ENCODE measurements at places on chromosomes 16 and 17.
A peak's percentile ranks its signal among the peaks of the same experiment; 100 is the strongest.

- DNase-seq: no peak
Observed at GRCh38 chr17:64459284-64459747, 10.4 kb downstream of the MILR1 start.

DNA sequence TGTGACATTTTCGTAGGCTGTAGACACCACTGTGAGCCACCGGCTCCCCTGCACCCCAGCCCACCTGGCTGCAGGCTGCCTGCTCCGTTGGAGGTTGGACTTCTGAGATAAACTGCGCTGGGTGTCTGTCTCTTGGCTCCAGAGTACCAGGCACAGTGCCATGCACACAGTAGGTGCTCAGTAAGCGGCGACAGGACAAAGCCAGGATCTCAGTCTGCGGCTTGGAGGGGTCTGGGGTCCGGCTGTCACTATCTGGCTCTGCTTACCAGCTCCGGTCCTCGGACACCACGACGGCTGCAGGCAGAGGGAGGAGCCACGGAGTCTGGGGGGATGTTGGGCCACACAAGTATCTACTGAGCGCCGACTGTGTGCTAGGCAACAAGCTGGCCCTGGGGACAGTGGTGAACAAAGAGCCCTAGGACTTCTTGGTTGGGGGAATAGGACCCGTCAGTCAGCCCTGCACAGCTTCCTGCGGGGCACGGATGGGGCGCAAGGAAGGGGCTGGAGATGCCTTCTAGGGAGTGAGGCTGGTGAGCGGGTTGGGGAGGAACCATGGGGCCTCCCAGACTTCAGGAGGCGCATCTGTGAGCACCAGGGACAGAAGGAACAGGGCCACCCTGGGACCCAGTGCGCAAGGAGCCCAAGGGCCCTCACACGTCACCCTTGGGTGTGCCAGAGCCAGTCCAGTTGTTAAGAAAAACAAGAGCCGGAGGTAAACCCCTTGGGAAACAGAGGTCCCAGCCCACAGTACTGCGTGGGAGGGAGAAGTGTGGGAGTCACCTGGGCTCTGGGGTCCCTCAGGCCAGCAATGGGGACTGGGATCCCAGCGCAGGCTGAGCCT is 17.3 kb downstream of the JPH3 start:
- no peak for DNase-seq

- no peak for DNase-seq
Observed at GRCh38 chr17:28325211-28325610, 6.2 kb downstream of the TMEM97 start.

DNA sequence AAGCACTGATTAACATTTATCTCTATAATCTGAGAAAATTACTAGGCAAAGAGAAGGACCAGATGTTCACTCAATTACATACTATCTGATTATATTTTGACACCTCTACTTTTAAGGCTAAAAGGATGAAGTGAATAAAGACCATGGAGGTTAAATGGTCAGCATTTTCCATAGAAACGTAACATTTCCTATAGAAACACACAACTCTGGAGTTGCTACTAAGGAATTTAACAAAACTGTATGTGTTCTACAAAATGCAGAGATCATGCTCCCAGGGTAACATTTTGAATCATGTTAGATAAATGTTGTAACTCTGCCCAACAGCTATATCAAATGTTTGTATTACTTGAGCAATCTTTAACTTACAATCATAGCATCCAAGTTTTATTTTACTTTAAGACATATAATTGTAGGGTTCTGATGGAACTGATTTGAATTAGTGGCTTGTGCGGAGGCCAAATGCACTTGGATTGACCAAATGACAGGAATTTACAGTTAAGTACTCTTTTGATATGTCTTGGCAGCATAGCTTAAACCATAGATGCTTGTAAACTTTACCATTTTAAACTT is 97.7 kb downstream of the RPGRIP1L start:
- no peak for DNase-seq

DNA sequence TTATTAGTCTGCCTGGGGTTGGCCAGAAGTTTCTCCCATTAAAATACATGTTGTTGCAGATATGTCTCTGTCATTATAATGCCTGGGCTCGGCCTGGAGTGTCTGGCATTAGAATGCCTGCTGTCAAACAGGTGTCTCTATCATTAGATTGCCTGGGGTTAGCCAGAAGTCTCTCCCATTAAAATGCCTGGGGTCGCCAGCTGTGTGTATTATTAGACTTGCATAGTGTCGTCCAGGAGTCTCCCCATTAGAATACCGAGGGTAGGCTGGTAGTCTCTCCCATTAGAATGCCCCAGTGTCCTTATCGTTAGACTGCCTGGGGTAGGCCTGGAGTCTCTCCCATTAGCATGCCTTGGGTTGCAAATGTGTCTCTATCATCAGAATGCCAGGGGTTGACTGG is 2270.8 kb downstream of the TP53TG3F start:
- no peak for DNase-seq

DNA sequence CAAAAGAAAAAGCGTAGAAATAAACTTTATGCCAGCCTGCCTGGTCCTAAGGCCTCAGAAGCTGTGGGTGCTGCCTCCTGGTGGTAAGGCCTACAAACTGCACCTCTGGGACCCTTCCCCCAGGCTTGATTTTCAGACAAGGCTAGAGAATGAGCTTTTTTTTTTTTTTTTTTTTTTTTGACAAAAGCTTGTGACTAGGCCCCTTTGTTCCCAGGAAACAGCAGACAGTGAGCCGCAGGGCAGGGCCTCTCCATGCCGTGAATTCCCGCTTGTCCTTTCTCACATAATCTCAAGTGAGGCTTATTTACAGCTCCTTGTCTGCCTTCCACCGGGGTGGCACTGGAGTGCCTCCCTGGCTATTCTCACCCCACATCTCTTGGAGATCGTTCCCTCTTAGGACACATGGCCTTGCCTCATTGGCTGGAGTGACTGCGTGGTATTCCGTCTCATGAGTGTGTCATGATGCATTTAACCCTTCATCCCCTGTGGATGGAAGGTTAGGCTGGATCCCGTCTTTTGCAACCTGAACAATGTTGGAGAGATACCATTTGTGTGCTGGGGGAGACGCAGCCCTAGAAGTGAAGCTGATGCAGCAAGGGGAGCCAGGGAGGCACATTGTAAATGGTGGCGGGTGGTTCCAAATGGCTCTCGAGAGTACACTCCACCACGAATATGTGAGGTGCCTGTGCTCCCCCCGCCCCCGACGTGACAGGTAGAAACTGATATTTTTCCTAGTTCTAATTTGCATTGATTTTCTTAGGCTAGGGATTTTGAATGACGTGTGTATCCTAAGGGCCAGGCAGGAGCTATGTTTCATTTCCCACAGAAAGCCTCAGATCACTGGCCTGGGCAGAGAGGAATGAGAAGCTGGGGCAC is 49.6 kb downstream of the USP22 start:
- DNase-seq: no peak

GRCh38 chr17:32124985-32125847 is 17.1 kb upstream of the RHOT1 start:
- no peak for DNase-seq

DNA sequence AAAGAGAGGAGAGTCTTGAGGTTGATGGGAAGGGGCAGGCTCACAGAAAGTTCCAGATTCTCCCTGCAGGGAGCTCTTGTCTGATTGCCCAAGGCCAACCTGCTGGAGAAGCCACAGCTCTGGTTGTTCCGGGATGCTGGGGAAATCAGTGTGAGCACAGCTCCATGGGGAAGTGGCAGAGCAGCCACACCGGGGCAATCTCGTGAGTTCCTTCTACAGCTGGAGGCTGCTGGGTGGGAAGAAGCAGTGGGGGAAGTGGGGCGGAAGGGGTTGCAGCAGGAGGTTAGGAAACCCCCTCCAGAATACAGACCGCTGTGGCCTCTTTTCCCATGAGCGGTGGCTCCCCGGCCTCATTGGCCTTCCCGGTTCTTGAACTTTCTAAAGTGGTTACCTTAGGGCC is 34.0 kb downstream of the KIAA0513 start:
- DNase-seq: no peak

DNA sequence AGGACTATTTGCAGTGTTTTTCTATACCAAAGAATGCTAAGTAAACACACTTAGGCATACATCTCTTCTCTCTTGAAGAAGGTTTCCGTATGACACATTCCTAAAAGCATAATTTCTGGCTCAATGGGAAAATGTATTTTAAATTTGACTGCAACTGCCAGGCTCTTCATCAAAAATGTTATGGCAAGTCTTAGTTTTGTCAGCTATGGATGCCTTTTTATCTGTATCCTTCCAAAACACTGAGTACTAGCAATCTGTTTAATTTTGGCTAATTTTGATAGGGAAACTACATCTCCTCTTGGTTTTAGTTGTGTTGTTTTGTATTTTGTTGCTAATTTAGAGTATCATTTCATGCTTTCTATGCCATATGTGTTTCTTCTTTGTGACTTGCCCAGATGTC is 35.4 kb downstream of the MRPS23 start:
- no peak for DNase-seq

DNA sequence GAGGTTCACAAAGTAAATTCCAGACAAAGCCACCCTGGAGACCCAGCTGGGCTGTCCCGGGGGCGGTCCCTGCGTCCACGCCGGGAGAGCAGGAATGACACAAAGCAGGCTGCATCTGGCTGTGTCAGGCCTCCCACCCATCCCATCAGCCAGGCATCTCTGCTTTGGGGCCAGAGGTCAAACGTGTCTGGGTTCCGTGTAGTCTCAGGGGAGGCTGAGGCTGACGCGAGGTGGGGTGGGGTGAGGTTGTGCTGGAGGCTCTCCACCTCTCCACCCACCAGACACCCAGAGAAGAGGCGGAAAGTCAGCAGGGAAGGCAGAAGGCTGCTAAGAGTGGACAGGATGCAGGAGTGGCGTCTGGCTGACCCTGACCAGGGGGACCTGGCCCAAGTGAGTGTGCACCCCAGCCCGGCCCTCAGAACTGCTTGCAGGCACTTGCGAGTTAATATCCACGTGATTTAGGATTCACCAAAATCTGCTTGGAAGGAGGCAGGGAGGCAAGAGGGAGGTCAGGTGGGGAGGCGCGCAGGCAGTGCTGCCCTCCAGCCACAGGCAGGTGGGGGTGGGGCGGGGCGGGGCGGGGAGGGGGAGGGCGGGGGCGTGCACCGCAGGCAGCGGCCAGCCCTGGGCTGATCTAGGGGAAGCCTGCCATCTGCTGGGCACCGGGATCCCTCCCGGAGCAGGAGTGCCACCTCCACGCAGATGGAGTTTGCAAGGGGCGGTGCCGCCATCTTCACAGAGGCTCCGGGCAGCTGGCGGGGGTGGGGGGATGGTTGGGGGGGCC is 44.3 kb downstream of the TBC1D16 start:
- DNase-seq: peak; percentile 58

DNA sequence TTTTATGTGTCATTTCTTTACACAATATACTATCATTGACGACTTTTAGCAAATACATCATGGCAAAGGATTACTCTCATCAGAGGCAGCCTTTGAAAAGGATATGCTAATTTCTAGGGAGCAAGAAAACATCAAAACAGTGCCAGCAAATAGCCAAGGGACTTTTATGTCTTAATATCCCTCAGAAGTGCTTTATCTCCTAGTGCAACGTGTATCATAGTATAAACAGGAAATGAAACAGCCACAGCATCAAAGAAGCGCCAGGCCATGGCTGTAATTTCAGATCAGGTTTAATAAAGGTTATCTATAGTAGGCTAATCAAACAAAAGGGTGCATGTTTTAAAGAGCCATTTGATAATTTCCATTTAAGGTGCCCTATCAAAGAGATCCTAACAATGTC is 159.9 kb downstream of the AXIN2 start:
- no peak for DNase-seq
